Caudate nucleus (tissue), 63 donors: ENCODE measurements at places on chromosomes 3 and 15.

GRCh38 chr3:120560304-120561250, 35.6 kb upstream of the NDUFB4 start:
- DNase-seq, result no peak

DNA sequence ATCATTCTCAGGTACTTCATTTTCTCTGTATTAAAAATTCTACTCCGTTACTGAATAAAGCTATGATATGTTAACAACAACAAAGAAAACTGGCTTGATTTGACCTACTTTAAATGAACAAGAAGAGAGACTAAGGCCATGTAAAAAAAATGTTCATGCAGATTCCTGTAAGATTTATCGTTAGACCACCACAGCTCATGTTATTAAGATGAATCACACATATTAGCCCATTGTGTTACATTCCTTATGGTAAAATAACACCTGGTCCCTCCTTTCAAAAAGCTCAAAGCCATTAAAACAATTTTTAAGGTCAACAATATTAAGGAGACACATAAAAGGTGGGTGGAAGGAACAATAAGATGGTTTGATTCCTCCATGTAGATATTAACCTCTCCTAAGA, 6.3 kb downstream of the THOC7 start:
- no peak for DNase-seq

DNA sequence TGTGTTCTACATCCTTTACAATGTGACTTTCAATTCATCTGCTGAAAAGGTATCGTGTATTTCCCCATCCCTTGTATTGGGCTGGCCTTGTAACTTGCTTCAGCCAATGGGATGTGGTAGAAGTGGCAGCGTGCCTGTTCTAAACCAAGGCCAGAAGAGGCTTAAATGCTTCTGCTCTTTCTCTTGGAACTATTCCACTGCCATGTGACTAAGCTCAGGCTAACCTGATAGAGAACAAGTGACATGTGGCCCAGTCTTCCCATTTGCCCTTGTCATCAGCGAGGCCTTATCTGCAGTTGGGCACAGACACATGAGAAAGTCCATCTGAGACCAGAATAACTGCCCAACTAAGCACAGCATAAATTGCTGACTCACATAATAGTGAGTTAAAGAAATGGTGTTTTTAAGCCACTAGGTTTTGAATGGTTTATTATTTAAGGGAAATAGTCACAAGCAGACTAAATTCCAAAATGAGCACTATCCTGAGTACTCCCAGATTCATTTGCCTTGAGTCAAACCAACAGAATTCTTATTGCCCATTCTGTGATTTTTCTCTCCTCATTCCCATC, 230.2 kb downstream of the CPNE4 start:
- no peak for DNase-seq

GRCh38 chr3:23952646-23953045, 7.6 kb downstream of the NR1D2 start:
- no peak for DNase-seq

DNA sequence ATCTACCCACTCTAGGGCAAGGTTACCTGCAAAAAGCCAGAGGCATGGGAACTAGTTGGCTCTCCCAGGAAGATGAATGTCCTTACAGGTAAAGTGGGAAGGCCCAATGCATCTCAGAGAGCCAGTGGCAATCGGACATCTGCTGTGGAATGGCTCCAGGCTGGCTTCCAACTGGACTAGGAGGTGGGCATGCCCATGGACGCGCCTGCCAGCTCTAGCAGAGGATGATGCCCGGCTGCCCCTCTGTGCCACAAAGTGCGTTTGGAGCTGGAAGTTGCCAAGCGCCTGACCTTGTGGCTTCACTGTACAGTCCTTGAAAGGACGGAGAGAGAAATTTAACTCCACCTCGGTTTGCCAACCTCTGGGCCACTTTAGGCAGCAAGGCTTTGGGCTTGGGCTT, 84.4 kb downstream of the NR2F2 start:
- DNase-seq, result no peak

DNA sequence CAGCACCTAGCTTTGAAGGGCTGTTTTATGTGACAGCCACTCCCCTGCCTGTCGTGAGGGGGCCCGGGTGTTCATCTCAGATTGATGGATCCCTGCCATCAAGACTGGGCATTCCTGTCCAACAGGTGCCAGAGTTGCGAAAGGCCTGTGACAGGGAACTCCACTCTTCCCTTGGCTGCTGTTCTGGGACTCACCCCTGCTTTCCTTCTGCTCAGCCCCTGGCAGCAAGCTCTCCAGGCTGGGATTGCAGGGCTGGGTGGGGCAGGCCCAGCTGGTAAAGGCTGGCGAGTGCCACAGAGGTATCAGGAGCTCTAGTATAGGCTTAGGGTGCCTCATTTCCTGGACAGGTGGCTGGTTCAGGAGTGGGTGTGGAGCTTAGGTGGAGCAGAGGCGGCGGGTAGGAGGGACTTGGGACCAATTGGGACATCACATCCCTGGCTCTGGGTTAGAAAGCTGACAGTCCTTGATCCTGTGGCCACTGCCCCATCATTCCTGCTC, at the start of gene PLA2G4B:
Gene PLA2G4B (plus strand): TSS at position 448 of the 498 bp plus-strand sequence. CDS start 67 bp downstream, outside the sequence.
- no peak for DNase-seq

DNA sequence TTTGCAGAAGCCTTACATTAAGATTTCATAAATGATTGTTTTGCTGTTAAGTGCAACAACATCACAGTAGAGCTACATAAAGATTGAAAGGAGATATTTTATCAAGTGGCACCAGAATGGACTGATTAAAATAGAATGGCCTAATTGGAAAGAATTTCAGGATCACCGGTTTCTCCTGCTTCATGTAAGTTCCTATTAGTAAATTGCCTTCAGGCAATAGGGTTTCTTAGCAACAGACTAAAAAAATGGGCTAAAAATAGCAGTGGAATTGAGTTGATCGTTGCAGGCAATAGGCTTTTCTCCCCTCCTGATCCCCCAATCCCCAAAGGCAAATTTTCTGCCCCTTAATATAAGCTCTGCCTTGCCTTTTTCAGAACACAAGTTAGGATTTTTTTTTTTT, 917 bp downstream of the LNP1 start:
- DNase-seq, result no peak

DNA sequence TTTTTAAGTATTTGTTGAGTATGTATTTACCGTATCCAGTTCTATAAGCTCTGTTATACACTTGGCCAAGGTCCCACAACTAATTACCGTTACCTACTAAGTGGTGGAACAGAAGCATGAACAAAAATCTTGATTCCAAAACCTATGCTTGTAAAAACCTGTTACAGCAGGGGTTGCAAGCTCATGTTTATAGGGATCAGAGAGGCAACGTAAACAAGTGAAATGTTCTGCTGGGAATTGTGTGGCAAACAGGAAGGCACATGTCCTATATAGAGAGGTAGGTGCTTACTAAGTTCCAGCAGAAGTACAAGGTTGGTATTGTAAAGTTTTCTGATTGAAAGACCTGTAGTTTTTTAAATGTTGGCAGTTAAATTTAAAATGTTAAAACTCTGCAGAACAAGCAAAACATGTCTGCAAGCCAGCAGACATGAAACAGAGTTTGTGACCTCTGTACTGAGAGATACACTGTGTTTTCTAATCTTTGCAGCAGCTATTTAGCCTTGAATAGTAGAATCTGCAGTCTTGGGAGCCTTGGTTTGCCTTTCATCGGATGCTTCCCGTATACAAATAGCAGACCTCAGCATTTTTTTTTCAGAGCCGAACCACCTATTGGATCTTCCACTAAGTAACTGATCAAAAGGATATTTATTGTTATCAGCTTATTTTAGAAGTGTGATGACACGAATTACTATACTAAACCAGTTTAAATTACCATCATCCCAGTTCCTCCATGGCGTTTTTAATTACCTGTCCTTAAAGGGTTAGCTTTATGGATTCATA, 11.4 kb downstream of the IREB2 start:
- DNase-seq, result no peak

DNA sequence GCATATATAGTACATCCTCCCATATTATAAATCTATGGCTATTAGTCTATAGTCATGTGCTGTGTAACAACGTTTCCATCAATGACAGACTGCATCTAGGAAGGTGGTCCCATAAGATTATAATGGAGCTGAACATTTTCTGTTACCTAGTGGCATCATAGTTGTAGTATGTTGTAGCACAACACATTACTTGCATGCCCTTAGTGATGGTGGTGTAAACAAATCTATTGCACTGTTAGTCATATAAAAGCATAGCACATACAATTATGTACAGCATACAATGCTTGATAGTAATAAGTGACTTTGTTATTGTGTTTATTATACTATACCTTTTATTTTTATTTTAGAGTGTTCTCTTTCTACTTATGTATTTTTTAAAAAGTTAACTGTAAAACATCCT, 37.4 kb upstream of the TNFSF10 start:
- DNase-seq, result no peak
